Renal pelvis (tissue), 12 donors: ENCODE measurements at places on chromosomes 5 and 9.

- no peak for DNase-seq
These were observed 172.0 kb downstream of the CPLANE1 start for GRCh38 chr5:37077146-37077545.

DNA sequence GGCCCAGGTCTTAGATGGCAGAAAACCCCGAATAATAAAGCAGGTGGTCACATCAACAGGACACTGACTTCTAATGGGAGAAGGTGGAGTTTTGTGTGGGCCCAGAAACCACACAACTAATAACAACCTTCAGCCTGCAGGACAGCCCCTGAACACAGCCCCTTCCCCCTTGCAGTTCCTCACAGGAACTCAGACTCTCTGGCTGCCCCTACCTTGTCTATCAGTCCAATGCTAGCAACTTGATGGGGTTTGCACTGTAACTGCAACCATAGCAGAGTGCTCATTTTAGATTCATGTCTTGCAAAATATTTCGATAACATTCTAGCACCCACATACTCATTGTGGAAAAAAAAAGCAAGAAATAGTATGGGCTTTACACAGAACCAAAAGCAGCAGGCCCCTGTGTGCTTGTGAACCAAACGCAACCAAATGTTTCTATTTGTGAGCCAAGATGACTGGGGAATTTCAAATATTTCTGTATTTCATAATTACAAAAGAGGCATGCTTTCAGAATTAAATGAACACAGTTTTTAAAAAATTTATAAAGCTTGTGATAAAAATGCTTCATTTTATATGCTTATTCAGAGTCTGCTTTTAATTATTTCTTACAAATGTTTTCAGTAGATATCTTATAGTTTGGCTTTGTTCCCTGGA is 62.7 kb upstream of the PDE4D start:
- no peak for DNase-seq

- DNase-seq, result no peak
These were observed 485.1 kb upstream of the PAPPA start for GRCh38 chr9:115668521-115668920.

GRCh38 chr9:5586391-5586802 is 42.5 kb upstream of the RIC1 start:
- DNase-seq, result no peak

- no peak for DNase-seq
These were observed 23.7 kb downstream of the IDNK start for GRCh38 chr9:83646500-83647239.

GRCh38 chr5:179241175-179241574 is 104.1 kb downstream of the ADAMTS2 start:
- DNase-seq, result no peak

GRCh38 chr5:160036243-160036642 is 27.3 kb downstream of the TTC1 start:
- no peak for DNase-seq

- DNase-seq, result no peak
These were observed 119.8 kb downstream of the GADD45G start for GRCh38 chr9:89724659-89725058.

- DNase-seq, result no peak
These were observed 55.2 kb upstream of the RANBP3L start for GRCh38 chr5:36356915-36357314.

DNA sequence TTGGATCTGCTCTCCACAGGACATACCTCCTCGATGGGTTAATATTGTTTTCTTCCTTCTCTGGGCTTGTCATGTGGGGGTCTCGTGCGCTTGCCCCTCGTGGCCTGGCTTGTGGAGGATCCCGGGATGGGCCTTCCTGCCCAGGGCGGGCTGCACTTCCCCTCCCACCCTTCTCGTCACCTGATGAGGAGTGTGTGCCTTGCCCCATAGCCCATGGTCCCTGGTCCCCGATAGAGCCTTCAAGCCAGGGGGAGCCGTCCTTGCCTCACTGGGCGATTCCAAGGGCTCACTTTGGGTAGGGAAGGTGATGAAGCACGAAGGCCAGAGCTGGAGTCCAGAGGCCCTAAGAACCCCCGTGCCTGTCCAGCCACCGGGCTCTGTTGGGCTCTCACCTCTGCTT is 28.7 kb downstream of the DYNC2I2 start:
- no peak for DNase-seq

- no peak for DNase-seq
These were observed 272.7 kb upstream of the RGMB start for GRCh38 chr5:98500811-98501210.

DNA sequence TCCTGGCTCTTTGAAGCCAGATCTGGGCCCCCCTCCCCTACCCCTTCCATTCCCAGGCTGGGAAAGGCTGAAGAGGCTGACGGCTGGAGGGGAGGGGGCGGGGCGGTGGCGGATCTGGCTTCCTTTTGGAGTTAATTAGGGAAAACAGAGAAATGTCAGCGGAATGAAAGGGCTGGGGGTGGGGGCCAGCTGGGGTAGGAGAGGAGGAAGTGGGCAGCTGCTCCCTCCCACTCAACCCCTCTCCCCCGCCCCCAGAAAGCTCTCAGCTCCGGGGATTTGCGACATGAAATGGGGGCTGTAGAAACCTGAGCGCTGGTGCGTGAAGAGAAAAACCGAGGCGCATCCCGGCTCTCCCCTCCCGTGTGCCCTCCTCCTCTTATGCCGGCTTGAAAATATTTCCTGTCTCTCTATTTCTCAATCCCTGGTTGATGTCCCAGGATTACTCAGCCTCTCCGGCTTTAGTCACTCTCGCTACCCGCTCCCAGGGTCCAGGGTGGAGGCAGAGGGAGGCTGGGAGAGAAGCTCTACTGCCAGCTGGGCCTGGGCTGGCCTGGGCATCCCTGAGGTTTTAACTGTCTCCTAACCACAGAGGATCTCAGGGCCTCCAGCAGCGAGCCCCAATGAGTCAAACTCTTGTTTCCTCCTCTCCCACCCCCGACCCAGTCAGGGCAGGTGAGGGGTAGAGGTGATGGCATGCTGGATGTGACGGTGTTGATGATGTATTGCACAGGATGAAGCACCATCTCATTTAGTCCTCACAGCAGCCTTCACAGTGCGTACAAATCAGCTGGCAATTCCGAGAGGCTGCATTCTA is 20.1 kb downstream of the PCDHGC5 start:
- peak; percentile 94 for DNase-seq

DNA sequence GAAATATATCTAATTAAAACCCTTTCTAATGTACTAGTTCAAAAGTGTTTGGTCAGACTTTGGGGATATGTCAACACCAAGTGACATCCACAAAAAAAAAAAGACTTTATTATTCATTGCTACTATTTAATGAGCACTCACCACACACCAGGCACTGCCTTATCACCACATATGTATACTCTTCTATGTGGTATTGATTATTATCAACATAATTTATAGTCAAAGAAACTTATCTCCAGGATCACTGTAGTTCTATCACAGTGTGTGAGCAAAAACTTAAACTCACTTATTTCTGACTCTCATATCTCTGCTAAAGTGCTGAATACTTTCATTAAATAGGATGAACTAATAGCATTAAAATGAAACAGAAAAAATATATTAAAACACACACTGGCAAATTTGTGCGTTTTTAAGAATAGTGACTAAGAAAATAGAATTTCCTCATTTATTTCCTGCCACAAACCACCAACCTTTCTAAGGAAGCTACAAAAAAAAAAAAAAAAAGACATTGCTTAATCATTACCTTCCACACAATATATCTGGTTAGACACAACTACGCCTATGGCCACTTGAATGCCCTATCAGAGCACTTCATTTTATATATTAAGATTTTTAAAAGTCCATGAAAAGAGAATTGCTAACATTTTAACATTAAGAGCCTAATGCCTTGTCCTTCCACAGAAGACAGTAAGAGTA is 12.8 kb downstream of the SLCO4C1 start:
- DNase-seq, result no peak

- no peak for DNase-seq
These were observed 300.2 kb upstream of the PANK3 start for GRCh38 chr5:168879331-168879730.

DNA sequence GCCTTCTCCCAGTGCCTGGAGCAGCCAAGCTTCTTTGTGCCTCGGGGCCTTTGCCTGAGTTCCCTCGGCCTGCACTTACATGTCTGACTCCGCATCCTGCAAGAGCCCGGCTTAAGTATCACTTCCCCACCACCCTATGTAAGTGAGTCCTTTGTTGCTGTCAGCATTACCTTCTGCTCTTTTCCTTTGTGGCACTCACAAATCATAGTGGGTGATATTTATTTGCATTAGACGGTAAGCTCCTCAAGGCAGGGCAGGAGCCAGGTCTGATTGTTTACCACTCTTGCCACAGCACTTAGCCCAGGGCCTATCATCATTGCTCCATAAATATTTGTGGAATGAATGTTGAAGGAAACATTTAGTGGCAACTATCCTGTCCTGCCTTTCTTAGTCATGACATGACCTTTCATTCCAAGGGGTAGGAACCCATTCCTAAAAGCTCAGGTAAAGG is 4.8 kb downstream of the GM2A start:
- no peak for DNase-seq

GRCh38 chr9:74595286-74595685 is 98.2 kb downstream of the RORB start:
- DNase-seq, result no peak

DNA sequence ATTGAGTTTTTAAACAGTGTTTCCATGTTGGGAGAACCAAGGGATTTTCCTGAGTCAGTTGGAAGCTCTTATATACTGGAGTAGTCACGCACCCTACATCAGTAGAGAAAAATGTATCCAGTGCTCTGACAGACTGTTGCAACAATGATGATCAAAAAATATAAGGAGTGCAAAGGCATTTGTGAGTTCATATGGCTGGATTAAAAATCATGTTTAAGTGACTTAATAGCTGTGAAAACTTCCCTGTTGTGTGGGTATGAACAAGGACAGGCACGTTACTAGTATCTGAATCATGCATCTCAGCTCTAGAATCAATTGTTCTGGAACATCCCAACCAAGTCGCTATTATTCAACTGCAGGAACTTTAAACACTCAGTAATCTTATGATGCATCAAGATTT is 229.7 kb downstream of the ROR2 start:
- no peak for DNase-seq

GRCh38 chr5:120304663-120305062 is 159.4 kb upstream of the PRR16 start:
- DNase-seq, result no peak
